Stimulated activated CD4-positive, alpha-beta T cell treated with anti-CD3 and anti-CD28 coated beads, Interleukin-1b, Interleukin-23, amount 100 ng/mL, for 48 hours (primary cell): ENCODE measurements at places on chromosomes 3 and 15.

DNA sequence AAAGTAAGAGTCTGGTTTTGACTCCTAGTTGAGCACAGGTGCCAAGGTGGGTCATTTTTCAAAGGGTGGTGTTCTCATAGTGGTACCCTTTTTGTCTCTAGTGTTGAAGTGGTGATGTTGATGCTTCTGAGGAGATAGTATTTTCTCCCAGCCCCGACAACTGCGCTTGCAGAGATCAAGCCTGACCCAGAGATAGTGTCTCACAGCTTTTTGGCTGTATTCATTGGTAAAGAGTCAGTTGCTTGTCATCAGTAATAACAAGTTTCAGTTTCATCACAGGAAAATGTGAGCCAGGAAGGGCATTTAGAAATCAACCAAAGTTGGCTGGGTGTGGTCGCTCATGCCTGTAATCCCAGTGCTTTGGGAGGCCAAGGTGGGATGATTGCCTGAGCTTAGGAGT, 139.3 kb downstream of the NFKBIZ start:
- peak; percentile 24 for DNase-seq

DNA sequence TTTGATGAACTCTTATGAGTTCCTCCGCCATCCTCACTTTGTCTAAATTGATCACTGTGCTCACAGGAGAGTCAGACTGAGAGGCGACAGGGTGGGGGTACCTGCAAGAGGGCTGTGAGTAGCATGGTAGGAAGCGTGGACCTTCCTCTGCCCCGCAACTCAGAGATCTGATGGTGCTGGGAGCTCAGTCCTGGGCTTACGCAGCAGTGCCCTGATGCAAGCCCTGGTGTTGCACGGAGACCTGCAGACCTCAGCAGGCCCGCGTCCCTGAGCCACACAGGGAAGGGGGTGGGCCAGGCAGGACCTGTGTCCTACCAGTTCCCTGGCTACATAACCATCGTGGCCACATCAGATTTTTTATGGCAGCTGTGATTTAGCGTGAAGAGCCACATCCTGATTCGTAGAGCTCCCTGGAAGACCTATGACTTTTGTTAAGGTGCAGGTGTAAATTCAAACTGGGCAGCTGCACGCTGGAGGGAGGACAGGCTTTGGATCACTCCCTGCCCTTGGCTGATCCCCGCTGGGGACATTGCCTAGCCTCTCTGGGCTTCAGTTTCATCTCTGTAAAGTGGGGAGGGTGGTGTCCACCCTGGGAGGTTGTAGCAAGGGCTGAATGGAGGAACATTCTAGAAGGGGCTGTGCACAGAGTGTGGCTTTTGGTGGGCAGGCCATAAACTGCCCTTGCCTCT, 176.1 kb downstream of the KLF13 start:
- no peak for DNase-seq

DNA sequence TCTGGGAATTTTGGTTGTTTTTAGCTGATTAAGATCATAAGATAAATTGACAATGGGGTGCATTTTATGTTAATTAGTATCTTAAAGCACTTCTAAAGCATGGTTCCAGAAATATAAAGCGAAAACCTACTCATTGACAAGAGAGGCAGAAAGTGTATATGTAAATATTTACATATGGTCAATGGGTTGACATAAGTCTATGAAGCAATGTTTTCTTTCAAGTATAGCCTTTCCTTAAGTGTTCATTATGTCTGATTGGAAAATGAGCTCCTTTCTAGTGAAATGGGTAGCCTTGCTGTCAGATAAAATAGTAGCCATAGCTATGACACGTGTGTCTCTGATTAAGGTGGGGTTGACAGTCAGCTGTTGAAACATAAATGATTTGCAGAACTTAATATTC, 365.2 kb upstream of the AGTR1 start:
- no peak for DNase-seq

GRCh38 chr3:170572665-170573253, 13.1 kb downstream of the SLC7A14 start:
- peak; percentile 33 for DNase-seq

DNA sequence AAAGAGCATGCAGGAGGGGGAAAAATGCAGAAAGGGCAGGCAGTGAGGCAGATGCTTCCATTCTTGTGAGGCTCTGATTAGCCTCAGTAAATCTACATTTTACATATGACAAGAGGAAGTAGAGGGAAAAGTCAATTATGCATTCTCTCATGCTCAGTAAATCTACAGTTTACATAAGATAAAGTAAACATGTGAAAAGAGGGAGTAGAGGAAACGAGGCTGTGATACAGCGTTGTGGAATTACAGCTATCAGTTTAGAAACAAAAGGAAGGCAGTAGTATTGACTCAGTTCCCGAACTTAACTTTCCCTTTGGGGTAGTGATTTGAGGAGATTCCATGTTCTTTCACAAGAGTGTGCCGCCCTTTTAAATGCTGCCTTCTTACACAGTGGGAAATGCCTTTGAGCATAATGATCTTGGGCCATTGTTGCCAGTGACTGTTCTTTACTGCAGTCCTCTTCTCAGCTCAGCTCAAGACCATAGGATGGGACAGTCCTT, 39.3 kb downstream of the OSTN start:
- DNase-seq: no peak

- no peak for DNase-seq
Observed at GRCh38 chr3:55584030-55584429, 96.9 kb upstream of the WNT5A start.
